ENCODE measurements at places on chromosomes 7 and 10.
A peak's percentile ranks its signal among the peaks of the same experiment; 100 is the strongest.

DNA sequence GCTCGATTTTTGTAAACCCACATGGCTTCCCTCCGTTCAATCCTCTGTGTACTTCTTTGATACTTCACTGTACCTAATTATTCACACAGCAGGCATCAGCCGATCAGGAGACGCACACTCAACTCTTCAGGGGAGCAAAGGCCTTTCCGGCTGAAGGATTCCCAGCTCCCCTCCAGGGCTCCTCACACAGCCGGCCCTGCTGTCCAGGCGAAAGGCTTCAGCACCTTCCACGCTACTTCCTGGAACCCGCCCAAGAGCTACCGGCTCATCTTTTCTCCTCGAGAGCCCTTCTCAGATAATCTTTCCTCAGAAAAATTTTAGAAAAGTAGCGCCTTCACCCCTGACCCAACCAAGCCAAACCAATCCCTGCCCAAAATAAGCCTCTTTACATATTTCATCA lies 270.4 kb downstream of the ZMYND11 start:
- no peak for DNase-seq

DNA sequence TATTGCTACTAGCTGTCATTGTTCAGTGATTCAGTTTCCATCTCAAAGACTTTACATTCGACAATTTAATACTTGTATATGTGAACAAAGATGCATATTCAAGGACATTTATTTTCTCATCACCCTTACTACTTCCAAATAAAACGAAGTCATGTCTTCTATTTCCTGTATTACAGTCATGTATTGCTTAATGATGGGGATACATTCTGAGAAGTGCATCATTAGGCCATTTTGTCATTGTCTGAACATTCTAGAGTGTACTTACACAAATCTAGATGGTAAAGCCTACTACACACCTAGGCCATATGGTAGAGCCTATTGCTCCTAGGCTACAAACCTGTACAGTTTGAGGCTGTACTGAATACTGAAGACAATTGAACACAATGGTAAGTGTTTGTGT lies 6.5 kb downstream of the C10orf95 start:
- no peak for DNase-seq

DNA sequence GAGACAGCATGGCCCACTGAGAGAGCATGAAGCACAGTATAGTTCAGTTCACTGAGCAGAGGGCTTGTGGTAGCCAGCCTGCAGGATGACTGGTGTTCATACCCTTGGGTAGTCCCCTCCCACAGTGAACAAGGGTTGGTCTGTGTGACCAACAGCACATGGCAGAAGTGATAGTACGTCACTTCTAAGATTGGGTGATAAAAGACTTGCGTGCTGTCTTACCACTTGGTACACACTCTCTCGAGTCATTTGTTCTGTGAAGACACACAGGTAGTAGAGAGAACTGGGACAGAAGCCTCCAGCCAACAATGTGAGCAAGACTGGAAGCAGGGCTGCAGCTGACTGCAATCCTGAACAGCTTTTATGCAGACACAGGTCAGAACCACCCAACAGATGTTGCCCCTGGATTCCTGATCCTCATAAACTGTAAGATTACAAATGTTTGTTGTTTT lies 14.6 kb downstream of the EPC1 start:
- DNase-seq = no peak

DNA sequence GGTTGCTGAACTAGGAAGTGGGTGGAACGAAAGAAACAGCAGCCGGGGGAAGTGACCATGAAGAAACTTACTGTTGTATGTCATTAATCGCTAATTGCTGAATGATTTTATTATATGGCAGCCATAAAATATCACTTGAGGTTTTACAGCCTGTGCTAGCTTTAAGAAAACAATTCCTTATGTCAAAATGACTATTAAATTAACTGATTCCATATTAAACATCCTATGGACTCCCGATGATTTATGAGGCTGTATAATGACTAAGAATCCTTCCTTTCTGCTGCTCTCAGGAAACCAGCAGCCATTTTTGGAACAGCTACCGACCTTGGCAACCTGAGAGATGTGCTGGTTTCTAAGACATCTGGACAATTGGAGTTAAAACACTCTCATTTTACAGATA lies 421.9 kb downstream of the SORCS3 start:
- DNase-seq = no peak

DNA sequence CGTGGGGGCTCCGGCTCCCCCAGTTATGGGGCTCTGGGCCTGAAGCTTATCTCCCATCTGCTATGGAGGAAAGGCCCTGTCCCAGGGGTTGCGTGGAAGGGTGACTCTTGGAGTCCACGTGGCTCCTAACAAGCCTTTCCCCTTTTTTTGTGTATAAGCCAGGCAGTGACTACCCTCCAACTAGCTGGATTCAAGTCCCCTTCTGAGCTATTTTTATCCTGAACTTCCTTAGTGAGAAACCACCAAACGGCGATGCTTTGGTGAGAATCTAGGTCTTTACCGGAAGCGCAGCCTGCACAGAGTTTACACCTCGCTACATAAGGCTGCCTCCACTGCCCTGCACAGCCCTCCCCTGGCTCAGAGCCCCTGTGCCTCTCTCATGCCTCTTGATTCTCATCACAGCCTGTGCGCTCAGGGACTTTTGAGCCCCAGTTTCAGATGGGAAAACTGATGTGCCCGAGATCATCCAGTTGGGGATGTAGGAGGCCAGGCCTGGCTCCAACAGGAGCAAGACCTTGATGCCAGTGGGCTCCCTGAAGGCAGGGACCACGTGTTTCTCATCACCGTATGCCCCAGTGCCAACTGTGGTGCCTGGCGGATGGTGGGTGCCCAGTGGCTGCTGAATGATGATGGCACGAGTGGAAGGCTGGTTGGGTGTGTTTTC lies 102.3 kb upstream of the PPIF start:
- no peak for DNase-seq

DNA sequence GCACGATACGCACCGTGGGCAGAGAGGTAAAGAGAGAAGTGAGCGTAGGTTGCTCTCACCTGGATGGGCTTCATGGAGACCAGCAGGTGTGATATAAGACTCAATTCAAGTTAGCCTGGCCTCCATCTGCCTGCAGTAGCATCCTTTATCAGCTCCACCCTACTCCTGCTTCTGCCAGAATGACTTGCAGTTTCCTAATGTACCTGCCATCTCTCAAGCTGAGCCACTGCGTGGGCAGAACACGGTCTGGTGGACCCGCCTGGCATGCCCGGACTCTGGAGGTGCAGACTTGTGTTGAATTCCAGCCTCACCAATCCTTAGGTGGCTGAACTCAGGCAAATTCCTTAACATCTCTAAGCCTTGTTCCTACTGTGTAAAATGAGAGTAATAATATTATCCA lies 64.3 kb downstream of the STEAP1B start:
- no peak for DNase-seq

- no peak for DNase-seq
Observed at GRCh38 chr7:158830211-158830723, 958 bp upstream of the ESYT2 start.

- DNase-seq = peak; percentile 36
Observed at GRCh38 chr7:79272066-79272669, 181.3 kb downstream of the MAGI2 start.

DNA sequence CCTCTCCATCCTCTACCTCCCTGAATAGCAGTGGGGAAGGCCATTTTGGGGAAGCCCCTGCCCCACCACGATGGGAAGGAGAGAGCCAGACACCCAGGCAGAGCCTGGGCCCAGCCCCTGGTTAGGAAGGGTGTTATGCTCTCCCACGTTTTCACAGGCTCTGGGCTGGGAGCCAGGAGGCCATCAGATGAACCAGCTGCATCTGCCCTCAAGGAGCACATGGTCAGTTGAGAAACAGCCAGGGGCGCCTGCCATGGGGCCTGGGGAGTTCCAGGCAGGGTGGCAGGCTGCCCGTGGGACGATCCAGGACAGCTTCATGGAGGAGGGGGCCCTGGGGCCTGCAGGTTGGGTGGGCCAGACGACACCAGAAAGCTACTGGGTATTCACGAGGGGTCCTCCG lies 47.5 kb downstream of the CAMK2B start:
- peak; percentile 33 for DNase-seq

GRCh38 chr10:61975391-61975932 lies 74.0 kb downstream of the ARID5B start:
- DNase-seq = peak; percentile 48

- no peak for DNase-seq
Observed at GRCh38 chr10:117363028-117363427, 12.2 kb downstream of the PDZD8 start.

DNA sequence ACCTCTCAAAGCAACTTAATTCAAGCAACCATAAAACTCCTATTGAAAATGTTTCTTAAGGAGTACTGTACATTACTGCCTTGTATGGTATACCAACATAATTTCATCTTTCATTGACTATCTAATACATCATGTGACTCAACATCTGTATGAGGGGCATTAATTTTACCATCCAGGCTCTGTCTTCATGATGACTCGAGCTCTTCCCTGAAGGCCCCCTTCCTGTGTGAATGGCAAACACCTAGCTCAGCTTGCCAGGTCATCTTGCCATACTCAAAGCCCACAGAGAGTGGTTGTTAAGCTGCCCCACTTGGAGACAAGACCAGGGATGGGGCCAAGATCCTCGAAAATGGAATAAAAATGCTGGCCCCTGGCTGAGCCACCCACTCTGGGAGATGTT lies 82.4 kb downstream of the SGMS1 start:
- DNase-seq = no peak

DNA sequence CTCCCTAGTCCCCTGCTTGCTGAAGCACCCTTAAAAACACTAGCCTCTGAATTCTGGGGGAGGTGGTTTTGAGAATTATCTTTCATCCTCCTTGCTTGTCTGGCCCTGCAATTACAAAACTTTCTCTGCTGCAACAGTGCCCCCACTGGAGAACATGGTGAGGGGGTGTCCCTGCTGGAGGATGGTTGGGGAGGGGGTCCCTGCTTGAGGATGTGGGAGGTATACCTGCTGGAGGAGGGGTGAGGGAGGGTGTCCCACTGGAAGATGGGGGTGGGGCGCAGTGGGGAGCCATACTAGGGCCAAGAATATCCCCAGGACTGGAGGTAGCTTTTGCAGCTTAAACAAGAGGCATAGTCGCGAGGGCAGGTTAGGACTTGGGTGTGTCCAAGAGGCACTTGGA lies 3.2 kb upstream of the POLM start:
- DNase-seq = no peak

- no peak for DNase-seq
Observed at GRCh38 chr10:98589007-98589406, 142.3 kb upstream of the HPS1 start.

- no peak for DNase-seq
Observed at GRCh38 chr7:140674899-140675701, 2.4 kb downstream of the ADCK2 start.

- no peak for DNase-seq
Observed at GRCh38 chr10:17190602-17191001, 10.9 kb downstream of the TRDMT1 start.

- DNase-seq = no peak
Observed at GRCh38 chr7:94513565-94513860, 3.9 kb downstream of the CASD1 start.

DNA sequence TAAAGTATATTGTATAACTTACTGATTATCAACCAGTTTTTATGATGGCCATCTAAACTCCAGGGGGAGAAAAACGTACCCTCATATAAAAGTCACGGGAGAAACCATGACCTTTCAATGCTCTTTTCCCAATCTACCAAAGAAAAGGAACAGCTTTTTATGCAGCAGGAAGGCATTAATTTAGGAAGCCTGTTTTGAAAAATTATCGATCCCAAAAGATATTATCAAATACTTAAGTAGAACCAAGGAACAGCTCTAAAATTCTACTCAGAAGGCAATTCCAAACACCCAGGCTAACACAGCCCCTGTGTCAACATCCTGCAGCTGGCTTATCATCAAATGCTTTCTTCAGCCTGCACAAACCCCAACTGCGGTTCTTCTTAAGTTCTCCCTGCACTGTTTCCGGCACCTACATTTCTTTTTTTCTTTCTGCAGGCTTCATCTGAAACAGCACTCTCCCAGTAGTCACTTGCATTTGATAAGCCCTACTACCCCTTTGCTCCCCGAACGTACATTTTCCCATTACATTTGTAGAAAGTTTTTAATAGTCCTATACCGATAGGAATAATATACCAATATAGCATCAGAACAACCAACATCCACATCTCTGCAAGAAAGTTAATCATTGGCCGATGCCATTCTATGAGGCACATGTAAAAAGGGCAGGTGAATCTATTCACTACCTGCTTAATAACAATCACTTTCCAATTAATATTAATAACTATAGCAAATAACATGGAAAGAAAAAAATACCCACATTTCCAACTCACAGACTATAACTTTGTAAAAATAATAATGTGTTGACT lies 47.9 kb downstream of the PIP4K2A start:
- no peak for DNase-seq

DNA sequence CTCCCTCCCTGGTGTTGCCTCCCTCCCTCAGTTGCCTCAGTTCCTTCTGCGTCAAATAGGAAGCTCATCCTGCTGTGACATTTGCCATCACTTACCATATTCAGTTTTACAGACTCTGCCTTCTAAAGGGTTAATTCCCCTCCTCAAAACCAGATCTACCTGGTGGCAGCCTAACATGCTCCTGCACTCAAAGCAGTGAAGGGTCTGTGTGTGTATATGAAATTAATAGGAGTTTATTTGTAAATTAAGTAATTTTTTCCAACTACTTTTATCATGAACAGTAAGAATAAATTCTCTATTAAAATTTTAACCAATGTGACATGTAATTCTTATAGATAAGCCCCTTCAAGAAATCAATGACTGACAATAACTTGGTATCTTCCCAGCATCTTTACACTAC lies 158.6 kb upstream of the INSYN2A start:
- no peak for DNase-seq

DNA sequence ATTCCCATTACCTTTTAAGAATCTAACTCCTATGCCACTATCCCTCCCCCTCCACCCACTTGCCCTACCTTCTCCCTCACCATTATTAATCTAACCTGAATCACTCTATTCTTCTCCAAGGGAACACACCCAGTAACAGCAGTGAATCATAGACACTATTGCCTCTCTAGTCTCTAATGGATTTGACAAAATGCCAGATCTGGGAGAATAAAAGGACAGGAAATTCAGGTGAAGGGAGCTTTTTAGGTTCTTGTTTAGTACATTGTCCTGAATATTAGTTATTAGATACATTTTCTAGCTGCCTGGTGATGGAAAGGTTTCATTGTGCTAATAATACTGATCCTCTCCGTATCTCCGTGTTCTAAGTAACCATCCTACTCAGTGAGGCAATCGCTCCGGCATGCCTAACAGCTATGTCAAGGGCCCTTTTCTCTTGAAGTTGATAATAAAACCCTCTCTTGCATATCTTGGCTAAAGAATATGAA lies 4.1 kb upstream of the SFR1 start:
- DNase-seq = peak; percentile 86

DNA sequence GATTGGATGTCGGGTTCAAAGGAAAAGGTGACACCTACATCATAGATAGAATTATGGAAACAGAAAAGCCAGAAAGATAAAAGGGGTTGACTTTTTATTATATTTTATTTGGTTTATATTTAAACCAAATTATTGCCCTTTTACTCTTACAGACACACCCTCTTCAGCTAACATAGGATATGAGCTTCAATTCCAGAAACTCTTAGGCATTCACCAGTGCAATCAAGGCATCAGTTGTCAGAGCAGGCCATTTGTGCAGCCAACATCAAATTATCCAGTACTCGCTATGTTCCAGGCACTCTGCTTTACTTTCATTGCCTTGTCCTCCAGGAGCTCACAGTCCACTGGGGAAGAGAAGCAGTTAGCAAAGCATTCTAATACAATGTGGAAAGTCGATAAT lies 347.5 kb downstream of the TFEC start:
- no peak for DNase-seq

GRCh38 chr10:30284865-30285594 lies 64.0 kb downstream of the MTPAP start:
- peak; percentile 64 for DNase-seq

Data from NCI-H226 (cell line).